NCI-H187 (cell line): ENCODE measurements at places on chromosomes 11 and 22.

DNA sequence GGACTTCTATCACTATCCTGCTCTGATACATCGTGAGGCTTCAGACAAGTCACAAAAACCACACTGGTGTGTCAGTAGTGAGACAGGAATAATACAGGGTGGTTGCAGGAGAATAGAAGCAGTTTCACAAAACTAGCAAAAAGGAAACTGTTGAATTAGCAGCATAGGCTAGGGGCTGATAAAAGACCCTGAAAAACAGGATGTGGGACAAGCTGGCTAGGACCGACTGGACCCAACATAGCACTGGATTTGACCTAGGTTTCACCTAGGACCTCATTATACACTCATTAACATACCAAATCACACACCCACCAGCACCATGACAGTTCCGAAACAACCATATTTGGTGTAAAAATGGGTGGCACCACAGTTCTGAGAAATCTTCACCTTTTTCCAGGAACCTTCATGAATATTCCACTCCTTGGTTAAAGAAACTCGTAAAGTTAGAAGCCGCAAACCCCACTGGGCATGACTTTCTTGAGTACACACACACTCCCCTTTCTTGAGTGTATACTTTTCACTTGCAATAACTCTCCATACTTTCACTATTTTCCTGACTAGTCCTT is 76.2 kb downstream of the SLC1A2 start:
- no peak for DNase-seq

GRCh38 chr11:31340903-31341572 is 28.5 kb downstream of the DCDC1 start:
- no peak for DNase-seq

- DNase-seq = peak; percentile 81
Measured at GRCh38 chr11:64103277-64103985, 62.5 kb downstream of the MACROD1 start.

DNA sequence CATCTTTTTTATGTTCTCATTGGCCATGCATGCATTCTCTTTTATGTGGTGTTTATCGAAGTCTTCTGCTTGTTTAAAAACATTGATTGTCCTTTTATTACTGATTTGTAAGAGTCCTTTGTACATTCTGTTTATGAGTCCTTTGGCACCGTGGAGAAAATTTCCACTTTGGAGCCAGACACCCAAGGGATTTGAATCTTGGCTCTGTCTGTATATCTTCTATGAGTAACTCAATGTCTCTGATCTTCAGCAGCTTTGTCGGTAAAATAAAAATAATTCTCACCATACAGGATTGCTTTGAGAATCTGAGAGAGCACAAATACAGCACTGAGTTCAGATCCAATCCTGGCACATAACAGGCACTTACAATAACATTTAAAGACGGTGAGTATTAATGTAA is 12.8 kb upstream of the SORL1 start:
- no peak for DNase-seq

- DNase-seq = no peak
Measured at GRCh38 chr11:101996111-101996510, 51.1 kb upstream of the CFAP300 start.

DNA sequence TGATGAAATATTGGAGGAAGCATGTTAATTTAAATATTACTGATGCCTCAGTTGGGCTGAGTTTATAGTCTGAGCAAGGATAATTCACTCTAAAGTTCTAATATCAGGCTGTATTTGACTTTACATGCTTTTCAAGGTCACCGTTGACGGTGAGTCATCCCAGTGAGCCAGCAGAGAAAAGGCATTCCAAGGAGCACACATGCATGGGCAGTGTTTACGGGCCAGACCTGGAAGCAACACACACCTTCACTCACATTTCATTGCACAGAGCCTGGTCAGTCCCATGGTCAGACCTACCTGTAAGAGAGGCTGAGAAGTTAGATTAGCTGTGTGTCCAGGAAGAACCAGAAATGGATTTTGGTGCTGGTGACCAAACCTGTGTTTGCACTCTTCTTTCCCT is 53.5 kb downstream of the COMMD9 start:
- DNase-seq = no peak

DNA sequence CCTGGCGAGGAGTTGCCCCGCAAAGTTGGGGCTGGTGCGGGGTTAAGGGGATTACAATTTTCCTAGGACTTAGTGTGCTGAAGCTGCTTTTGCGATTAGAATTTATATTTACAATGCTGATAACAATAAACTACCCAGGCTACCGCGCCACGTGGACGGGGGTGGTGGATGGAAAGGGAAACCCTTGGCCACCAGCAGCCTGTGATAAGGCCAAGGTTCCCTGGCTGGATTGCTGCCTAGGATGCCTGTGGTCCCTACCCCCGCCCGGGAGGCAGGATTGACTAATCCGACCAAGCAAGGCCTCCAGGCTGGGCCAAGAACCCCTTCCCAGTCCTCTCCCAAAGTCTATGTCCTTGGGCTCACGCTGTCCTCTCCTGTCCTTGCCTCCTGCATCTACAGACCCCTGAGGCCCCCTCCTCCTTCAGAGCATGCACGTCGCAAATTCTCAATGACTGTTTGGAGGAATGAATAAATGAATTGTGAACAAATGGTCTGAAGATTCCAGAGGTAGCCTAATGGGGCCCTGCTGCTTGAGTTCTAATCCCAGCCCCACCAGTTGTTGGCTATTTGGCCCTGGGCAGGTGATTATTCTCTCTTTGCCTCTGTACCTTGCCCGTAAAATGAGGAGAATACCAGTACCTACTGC is 7.6 kb upstream of the CHKA start:
- no peak for DNase-seq

GRCh38 chr11:69355959-69356702 is 62.2 kb downstream of the MYEOV start:
- no peak for DNase-seq
